CD4-positive, alpha-beta T cell (primary cell): ENCODE measurements at places on chromosomes 3 and 15.

- DNase-seq: no peak
These were observed 3.1 kb upstream of the EXOG start for GRCh38 chr3:38493031-38493430.

GRCh38 chr15:52291204-52291603, 4.4 kb downstream of the MYO5C start:
- no peak for DNase-seq

DNA sequence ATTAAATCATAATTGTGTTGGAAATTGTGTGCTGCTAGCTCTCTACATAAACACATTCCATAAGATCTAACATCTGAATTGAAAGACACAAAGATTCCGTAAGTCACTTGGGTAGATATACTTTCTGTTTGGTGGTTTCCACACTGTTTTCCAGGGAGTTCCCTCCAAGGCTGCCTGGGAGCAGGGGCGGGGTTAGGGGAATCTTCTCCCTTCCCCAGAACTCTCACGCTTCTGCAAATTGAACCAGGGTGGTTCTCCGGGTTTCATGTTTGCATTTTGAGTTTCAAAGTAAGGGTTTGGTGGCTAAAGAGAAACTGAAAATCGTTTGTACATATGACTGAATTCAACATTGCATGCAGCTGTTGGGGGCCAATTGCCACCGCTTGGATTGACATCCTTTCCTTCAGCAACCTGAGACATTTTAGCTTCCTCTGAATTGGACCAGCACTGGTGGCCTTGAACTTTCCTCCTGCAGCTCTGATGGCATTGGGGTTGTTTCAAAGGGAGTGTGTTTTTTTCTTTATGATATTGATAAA, 192.7 kb upstream of the FEZF2 start:
- DNase-seq: no peak

DNA sequence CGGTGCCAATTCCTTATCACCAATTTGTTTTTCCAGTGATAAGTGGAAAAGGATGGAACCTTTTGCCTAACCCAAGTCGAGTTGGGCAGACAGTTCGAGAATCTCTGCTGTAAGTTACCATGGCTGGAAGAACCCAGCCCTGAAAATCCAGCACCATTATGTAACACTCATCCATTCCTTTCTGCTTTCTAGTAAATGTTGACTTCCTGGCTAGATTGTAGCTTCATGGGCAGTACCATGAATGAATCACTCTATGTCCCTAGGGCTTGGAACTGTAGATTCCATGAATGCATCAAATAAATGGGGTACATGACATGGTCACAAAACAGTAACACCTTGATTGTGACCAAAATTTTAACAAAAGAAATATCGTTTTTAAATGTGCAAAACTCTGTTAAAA, 14.0 kb downstream of the CHCHD4 start:
- DNase-seq: no peak

DNA sequence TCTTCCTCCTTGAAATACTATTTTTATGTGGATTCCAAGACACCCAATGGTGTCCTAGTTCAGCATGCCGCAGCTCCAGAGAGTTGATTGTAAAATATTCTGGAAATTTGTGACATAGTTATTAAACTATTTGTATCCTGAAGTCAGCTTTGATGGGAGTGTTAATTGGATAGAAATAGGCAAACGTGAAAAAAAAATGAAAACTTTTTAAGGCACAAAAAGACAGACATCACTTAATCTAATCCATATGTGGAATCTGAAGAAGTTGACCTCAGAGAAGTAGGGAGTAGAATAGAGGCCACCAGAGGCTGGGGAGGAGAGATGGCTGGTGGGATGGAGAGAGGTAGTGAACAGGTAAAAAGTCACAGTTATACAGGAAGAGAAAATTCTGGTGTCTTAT, 704.2 kb downstream of the ROBO1 start:
- no peak for DNase-seq
